Cerebellar nuclear complex (tissue), 1 donor: ENCODE measurements at places on chromosomes 5 and 9.

DNA sequence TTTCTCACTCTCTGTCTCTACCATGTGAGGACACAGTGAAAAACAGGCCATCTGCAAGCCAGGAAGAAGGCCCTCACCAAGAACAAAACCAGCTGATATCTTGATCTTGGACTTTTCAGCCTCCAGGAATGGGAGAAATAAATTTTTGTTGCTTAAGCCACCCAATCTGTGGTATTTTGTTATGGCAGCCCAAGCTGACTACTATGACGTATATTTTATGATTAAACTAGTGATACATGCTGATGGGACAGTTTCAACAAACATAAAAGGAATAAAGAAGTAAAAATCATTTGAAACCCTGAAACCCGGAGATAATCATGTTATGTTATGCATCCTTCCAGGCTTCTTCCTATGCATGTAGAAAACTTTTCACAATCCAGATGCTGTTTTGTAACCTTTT, 71.5 kb upstream of the ERBIN start:
- no peak for DNase-seq

DNA sequence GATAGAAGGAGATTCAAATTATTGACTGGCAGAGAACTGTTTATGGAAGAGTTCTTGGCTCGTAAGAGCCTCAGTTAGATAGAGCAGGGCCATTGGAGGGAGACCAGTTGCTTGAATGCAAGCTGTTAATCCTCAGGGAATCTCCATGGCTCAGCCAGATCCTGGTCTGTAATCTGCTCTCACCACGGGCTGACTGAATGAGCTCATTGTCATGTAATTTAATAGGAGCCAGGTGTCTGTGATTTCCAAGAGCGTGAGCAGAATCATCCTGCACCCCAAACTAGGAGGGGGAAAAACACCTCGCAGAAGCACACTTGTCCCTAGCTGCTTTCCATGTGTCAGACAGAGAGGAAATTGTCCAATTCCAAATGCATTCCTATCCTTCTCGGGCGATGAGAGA, 19.1 kb upstream of the KCNMB1 start:
- DNase-seq = no peak

DNA sequence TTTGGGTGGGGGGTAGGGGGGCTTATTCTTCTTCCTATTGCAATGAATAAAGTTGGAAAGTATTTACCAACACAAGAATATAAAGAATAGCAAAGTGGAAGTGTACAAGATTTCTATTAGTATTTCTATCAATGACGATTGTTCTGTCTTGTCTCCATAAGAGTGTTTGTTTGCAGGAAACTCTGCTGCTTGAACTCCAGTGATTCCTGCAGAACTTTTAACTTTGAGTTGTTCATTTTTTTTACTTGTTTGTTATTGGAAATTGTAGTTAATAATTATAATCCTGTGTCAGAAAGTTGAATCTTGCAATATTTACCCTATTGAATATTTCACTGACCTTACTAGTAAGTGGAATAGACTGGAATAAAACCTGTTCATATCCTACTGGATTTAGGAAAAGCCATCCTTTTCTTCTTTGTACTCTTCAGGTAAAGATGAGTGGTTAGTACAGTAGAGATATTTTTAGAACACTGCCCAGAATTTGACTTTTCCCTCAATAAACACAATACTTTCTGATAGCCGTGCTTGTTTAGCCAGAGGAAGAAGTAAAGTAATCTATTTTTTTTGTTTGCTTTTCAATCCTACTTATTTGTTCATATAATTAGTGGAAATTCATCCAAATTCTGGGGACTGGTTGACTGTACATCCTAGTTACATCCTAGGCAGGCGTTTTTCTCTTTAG, 340.4 kb downstream of the TENT4A start:
- DNase-seq = no peak

GRCh38 chr5:123150089-123150488, 61.0 kb downstream of the PRDM6 start:
- no peak for DNase-seq

DNA sequence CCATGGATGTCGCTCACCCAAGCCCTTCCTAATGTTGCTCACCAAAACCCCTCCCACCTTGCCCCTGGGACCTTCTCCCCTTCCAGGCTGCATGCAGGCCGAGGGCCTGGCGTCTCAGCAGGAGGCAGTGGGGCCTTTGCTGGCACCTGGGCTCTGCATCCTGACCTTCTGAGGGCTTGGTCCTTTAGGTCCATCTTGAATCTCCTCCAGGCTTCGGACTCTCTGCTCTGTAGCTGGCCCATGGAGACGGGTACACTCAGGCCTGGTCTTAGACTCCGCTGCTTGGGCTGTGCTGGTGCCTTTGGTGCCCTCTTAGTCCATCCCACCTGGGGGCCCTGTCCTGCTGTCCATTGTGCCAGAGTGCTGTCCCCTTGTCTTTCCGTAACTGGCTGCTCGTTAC, 14.0 kb downstream of the TENT4A start:
- no peak for DNase-seq

DNA sequence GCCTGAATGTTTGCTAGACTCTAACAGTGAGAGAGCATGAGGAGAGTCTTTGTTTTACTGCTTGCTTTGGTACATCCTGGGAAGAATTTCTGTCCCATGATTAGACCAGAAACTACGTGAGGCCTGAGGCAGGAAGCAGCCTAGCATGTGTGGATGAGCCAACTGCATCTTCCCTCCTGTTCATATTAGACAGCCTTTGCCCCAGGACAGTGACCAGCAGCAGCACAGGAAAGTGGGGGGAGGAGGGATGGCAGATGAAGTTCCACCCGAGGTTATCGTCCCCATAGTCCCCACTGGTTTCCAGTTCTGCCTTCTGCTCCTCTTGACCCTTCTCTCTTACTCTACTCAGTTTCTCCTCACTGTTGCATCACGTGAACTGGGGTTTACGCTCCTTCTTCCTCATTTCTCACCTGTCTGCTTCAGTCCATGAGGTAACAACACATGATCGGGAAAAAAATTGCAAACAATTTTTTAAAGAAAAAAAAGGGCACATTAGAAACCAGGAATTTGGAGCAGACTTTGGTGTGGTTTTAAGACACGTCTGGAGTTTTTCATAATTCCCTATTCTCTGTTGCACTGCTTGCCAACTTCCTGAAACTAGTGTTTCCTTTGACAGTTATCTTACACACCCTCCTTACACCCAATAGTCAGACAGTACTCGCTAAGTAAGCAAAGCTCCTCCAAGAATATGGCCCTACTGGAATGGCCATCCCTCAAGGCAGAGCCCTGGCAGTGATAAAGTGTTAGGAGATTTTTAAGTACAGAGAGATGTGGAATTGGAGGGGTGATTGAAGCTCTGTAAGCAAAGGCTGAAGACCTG, 84.1 kb downstream of the SNX18 start:
- no peak for DNase-seq

- DNase-seq = no peak
Observed at GRCh38 chr9:110738982-110739381, 70.4 kb downstream of the MUSK start.

- DNase-seq = no peak
Observed at GRCh38 chr5:109743041-109743531, 53.4 kb downstream of the MAN2A1 start.

GRCh38 chr5:166909040-166909439, 1382.4 kb upstream of the WWC1 start:
- DNase-seq = no peak

GRCh38 chr5:2014058-2014610, 131.4 kb upstream of the IRX4 start:
- no peak for DNase-seq

GRCh38 chr5:112253478-112254250, 165.4 kb downstream of the EPB41L4A start:
- DNase-seq = no peak

- DNase-seq = no peak
Observed at GRCh38 chr5:102715082-102715807, 39.9 kb upstream of the PAM start.

GRCh38 chr5:116237917-116238500, 153.2 kb downstream of the COMMD10 start:
- DNase-seq = no peak

- DNase-seq = no peak
Observed at GRCh38 chr5:18068826-18069225, 434.6 kb downstream of the TAF11L14 start.

DNA sequence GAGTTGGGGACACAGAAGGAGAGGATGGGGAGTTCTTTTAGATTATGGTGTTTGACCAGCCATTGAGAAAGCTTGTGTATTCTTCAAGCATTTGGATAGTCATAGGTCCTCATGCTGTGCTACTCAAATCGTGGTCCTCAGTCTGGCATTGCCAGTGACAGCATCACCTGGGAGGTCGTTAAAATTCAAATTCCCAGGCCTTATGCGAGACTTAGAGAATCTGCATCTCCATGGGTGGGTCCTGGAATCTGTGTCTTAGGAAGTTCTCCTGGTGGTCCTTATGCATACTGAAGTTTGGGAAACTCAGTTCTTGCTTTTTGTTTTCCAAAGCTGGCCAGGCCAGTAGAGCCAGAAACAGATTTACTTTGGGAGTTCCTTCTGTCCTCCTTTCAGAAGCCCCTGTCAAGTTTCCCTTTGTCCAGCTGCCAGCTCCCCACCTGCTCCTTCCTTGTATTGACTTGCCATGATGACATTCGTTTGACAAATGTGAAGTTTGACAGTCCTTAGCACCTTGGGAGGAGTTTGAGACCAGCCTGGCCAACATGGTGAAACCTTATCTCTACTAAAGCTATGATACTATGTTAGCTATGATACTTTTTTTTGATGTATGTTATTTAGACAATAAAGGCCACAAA, 95.6 kb downstream of the PALM2AKAP2 start:
- no peak for DNase-seq

- peak; percentile 32 for DNase-seq
Observed at GRCh38 chr5:43193181-43193893, 1.3 kb downstream of the NIM1K start.

GRCh38 chr5:74895906-74896305, 29.7 kb upstream of the FAM169A start:
- peak; percentile 76 for DNase-seq

DNA sequence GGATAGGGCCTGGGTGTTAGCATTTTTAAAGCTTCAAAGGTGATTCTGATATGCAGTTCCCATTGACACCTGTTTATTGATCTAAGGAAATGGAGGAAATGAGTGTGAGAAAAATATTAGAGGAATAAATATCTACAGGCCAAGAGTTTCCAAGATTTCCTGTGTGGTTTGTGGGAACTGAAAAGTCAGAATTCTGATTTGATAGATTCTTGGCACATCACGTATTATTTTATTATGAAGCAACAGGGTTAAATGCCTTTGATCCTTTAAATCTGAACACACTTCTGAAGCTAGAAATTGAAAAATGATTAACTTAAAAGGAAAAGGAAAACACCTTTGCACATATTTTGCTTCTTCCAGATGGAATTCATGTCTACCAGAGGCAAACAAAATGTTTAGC, 113.7 kb downstream of the CD180 start:
- no peak for DNase-seq

GRCh38 chr9:4937446-4937845, 47.6 kb upstream of the JAK2 start:
- DNase-seq = no peak

- no peak for DNase-seq
Observed at GRCh38 chr5:3789519-3790193, 194.0 kb downstream of the IRX1 start.

GRCh38 chr9:29564564-29564963, 1991.3 kb upstream of the C9orf72 start:
- no peak for DNase-seq

DNA sequence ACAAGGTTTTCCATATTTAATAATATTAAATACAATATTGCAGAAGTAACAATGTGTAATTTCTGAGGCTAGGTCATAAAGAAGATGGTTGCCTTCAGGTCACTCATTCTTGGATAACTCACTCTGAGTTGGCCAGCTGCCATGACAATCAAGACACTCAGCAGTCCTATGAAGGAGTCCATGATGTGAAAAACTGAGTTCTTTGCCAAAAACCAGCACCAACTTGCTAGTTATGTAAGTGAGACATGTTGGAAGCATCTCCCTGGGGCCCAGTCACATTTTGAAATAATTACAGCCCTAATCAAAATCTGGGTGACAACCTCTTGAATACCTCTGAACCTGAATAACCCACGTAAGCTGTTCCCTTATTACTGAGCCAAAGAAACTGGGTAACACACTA, 453.2 kb downstream of the CDH18 start:
- DNase-seq = no peak

DNA sequence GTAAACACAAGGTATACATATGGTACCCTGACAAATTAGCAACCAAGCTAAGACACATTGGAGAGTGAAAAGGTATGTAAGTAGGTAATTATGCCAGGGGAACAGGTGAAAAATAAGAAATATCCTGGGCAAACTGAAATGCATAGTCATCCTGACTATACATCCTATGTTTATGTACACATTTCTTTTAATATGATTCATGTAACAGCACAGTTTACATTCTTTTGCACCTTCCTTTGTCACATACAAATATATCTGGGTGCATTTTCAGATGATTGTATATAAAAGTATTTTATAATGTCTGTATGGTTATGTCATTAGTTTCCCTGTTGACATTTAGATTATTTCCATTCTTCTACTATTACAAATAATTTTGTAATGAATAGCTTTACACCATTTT, 1146.9 kb downstream of the EFNA5 start:
- no peak for DNase-seq

- no peak for DNase-seq
Observed at GRCh38 chr5:43563321-43563720, 6.4 kb upstream of the PAIP1 start.

DNA sequence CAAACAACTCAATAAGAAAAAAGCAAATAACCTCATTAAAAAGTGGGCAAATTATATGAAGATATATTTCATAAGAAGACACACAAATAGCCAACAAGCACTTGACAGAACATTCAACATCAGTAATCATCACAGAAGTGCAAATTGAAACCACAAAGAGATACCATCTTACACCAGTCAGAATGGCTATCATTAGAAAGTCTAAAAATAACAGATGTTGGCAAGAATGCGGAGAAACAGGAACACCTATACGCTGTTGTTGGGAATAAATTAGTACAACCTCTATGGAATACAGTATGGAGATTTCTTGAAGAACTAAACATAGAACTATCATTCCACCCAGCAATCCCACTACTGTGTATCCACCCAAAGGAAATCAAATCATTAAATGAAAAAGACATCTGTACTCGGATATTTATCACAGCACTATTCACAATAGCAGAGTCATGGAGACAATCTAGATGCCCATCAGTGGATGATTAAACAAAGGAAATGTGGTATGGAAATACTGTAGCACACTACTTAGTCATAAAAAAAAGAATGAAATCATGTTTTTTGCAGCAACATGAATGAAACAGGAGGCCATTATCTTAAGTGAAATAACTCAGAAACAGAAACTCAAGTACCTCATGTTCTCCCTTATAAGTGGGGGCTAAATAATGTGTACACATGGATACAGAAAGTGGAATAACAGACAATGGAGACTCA, 106.8 kb upstream of the FST start:
- DNase-seq = no peak

GRCh38 chr5:52690236-52690768, 97.4 kb upstream of the ITGA1 start:
- no peak for DNase-seq
